LNCaP clone FGC (cell line): ENCODE measurements at places on chromosomes 1 and 21.

DNA sequence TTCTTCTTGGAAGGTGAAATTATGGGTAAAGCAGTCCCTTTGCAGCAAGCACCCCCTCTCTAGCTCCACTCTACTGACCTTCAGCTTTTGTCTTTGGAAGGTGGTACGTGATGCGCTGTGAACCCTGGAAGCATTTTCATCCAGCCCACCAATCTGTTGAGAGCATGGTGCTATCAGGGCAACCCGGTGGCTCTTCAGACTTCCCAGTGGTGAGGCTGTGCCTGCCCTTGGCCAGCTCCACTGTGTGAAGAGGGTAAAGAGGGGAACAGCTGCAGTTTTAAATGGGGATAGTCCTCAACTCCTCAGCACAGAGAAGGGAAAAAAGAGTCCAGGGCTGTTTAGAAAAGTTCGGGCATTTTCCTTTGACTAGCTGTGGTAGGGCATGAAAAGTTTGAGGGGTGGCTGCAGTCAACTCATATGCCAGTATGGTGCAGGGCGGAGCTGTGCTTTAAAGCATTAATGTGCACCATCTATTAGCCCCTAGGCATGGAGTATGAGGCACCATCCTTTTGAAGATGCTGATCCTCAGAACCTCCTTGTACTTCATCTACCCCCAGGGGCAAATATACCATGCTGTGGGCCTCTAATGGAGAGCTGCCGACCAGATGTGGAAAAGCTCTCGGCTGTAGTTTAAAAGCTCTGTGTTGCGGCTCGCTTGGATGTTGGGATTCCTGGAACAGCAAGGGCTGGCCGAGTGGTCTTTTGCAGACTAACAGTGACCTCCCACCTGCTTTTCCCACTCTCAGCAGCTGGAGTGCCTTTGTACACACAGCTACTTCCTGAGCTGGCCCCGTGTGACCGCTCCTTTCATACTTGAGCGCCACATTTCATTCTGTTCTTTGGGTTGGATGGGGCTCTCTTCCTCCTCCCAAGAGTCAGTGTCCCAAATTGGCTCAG lies 123.0 kb downstream of the PEX14 start:
- DNase-seq, result no peak

DNA sequence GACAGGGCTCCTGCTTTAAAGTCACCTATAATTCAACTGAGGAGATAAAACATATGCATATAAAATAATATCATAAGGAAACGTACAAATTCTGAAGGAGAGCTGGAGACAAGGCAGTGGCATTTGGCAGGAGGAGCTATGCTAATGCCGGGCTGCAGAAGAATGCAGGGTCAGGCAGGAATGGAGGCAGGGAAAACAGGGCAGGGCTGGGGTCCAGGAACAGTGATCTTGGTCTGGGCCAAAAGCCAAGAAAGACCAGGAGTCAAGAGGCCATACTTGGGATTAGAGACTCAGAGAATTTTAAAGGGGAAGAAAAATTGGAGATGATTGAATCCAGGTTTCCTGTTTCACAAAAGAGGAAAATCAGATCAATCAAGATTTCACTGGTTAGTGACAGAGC lies 20.0 kb upstream of the BRDT start:
- no peak for DNase-seq

DNA sequence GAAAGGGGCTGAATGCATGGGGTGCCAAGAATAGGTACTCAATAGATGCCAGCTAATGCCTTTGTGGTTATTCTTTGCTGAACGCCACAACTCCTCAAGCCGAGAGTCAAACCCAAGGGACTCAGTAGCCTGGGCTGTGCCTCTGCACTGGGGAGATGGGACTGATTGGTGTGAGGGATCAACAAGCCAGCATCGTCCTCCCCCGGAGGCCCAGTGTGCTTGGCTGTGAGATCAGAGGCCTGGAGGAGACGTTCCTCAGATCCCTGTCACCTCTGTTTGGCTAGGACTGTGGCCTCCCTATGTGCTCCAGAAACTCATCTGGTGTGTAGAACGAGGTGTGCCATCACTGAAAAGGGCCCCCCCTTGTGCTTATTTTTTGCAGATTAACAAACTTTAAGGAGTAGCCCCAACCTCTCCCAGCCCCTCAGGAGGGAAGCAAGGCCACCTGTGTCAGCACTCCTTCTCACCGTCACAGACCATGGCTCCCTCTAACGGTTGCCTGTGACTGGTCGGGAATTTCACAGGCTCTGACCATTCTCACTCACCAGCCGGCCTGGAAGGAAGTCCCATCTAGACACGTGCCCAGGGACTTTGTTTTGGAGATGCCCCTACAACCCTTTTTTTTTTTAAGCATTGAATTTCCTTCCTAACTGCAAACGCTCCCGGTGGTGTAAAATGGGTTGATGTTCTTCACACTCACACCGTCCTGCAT lies 194.0 kb upstream of the VAMP3 start:
- DNase-seq, result no peak

DNA sequence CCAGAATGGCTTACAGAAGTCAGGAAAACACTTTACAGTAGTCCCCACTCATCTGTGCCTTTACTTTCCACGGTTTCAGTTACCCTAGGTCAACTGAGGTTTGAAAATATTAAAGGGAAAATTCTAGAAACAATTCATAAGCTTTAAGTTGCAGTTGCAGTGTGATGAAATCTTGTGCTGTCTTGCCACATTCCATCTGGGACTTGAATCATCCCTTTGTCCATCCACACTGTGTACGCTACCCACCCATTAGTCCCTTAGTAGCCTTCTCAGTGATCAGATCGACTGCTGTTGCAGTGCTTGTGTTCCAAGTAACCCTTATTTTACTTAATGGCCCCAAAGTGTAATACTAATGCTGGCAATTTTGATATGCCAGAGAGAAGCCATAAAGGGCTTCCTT lies 30.5 kb downstream of the ZCCHC17 start:
- no peak for DNase-seq

GRCh38 chr1:169018751-169019150 lies 87.7 kb upstream of the ATP1B1 start:
- no peak for DNase-seq

GRCh38 chr1:3772027-3772714 lies 378 bp upstream of the SMIM1 start:
- DNase-seq, result peak; percentile 56

- DNase-seq, result peak; percentile 90
Observed at GRCh38 chr1:226702957-226703831, 35.9 kb downstream of the ITPKB start.

GRCh38 chr21:38148046-38148445 lies 108.7 kb upstream of the KCNJ15 start:
- no peak for DNase-seq

GRCh38 chr1:158002631-158003405 lies 9.4 kb downstream of the KIRREL1 start:
- no peak for DNase-seq

GRCh38 chr1:87180682-87181081 lies 148.0 kb upstream of the LMO4 start:
- DNase-seq, result no peak

GRCh38 chr1:220878191-220879075 lies 810 bp upstream of the HLX start:
- DNase-seq, result no peak

DNA sequence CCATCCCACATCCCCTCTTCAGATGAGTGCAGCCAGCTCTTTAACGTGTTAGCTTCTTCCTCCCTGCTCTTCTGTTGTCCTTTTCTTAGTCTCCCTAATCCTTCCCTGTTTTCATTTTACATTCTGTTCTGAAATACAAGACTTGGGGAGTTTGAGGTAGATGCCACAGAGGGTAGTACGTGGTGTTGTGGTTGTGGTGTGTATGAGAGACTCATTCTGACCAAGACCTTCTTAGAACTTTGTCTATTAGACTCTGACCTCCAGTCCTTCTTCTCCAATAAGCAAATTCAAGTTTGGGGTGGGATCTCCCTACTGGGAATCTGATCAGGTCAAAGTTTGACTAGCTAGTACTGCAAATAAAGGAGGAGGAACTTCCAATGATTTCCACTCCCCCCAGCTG lies 39.5 kb downstream of the CACNA1E start:
- no peak for DNase-seq

GRCh38 chr1:173903827-173904531 lies 13.1 kb downstream of the SERPINC1 start:
- DNase-seq, result no peak

DNA sequence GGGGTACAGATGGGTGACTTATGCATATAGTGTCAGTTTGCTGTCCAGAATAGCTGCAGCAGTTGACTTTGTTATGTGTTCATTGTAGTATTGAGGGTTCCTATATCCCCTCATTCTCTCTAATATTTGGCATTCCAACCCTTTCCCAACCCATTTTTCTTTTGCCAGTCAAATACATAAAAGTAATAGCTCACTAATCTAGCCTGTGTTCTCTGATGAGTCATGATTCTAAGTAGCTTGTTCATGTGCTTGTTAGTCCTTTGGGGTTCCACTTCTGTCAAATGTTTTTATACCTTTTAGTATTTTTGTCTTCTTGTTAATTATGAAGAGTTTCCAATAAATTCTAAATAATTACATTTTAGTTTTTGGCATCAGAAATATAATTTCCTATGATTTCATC lies 99.2 kb upstream of the MROH9 start:
- no peak for DNase-seq

DNA sequence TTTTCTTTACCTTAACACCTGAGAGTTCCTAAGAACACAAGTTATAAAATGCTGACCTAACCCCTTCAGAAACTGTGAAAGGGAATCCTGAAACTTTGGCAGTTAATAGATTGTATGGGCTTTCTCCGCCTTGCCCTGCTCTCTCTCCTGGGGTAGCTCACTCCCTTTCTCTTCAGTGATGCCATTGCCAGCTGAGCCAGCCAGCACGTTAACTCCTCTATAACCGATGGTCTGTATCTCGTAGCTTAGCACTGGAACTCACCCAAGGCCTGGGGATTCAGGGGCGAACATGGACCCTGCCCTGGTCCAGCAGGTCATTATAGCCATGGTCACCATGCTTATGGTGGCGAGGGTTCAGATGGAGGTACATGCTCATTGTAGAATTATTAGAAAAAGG lies 40.7 kb downstream of the TRAPPC10 start:
- no peak for DNase-seq

DNA sequence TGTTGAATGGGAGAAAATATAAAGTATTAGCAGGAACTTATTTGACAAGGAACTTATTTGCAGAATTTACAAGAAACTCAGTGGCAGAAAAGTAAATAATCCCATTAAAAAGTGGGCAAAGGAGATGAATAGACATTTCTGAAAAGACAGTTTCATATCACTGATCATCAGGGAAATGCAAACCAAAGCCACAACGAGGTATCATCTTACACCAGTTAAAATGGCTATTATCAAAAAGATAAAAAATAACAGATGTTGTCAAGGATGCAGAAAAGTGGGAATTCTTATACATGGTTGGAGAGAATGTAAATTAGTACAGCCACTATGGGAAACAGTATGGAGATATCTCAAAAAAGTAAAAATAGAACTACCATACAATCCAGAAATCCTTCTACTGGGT lies 61.0 kb downstream of the SYT14 start:
- DNase-seq, result no peak

- no peak for DNase-seq
Observed at GRCh38 chr1:110338309-110338885, 780 bp upstream of the RBM15 start.

DNA sequence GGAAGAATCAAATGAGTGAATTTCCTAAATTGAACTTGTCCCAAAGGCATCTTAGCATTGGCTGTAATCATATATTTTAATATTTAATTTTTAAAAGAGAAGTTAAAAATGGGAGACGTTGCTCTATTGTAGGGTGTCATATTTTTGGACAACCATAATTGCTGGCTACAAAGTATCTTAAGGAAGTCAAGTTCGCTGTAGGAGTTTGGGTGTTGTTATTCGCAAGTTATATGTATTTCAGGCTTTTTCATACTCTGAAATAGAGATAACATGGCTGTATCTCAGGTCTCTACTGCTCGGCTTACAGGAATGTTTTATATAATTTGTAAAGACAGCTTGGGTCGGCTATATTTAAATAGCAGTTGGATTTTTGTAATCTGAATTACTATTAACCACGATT lies 852 bp downstream of the TMEM50A start:
- DNase-seq, result no peak

DNA sequence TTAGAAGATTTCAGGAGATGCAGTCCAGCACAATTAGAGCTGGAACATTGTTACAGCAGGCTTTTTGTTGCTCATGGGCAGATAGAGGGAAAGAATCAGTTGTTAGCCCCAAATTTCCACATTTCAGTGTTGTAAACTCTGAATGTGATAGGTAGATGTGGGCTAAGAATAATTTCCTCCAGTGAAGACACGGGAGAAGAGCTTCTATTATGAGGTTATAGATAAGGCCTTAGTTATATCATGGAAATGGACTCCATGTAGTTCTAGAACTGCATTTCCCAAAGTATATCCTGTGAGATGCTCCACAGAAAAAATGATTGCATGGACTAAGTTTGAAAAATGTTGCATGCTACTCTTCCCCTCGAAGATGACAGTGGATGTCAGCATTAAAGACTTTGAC lies 64.9 kb downstream of the PRKAA2 start:
- DNase-seq, result no peak

DNA sequence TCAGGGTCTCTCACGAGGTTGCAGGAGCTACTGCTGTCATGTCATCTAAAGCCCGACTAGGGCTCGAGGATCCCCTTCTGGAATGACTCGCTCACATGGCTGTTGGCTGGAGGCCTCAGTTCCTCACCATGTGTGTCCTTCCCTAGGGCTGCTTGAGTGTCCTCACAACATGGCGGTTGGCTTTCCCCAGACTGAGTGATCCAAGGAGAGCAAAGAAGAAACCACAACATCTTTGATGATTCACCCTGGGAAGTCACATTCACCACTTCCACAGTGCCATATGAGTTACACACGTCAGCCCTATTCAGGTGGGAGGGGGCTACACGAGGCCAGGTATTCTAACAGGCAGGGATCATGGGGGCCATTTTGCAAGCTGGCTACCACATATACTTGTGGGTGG lies 64.9 kb downstream of the FHAD1 start:
- no peak for DNase-seq
